ENCODE measurements at places on chromosomes 5 and 9.

GRCh38 chr5:127400946-127401670 is 110.5 kb downstream of the MEGF10 start:
- DNase-seq: no peak

- no peak for DNase-seq
These were observed 57.9 kb upstream of the FST start for GRCh38 chr5:53422539-53422938.

- peak; percentile 71 for DNase-seq
These were observed 87.6 kb upstream of the RPS23 start for GRCh38 chr5:82365744-82366228.

DNA sequence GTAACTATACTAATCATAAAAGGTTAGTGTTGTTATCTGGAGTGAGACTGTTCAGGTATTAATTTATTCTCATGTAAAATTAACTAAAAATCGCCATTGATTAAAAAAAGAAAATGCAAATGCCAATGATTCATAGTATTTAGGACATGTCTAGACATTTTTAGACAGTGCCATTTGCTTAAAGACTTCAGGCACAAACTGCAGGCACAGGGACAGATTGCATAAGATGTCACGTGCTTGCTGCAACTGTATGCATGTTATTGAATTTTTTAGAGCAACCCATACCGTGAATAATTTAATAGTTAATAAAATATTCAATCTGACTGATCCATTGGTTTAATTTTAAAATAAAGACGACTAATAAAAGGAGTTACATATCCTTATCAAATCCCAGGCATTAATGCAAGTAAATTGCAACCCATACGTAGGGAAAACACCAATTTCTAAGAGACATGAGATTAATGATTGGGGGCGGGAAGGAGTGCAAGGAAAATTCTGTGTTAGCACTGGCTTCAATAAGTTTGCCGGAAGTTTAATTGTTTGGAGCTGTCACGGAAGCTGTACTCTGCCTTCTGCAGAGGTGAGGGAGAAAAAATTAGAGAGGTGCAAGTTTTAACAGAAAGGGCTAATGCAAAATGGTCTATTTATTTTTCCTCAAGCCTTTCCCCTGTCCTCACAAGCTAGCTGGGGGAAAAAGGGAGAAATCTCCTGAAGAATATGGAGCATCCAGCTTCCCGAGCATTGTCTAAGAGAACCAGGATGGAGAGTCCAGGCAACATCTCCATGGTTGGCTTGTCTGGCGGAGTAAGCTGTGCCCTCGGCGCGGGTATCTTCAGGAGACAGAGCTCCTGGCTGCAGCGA is 2.9 kb downstream of the EDIL3 start:
- DNase-seq: no peak

DNA sequence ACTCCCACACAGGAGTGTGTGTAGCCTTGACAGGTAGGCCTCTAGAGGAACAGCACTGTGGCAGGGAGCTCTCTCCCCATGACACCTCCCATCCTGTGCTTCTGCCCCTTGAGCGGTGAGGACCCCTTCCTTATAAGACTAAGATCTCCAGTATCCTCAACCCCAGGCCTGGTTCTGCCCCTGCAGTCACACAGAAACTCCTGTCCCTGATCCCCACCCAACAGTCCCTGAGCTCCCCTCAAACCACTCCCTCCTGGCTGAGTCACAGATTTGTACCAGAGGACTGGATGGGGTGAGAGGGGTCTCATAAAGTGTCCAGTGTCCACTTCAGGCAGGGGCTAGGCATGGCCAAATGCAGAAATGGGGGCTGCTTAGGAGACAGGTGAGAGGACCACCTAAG is 47.8 kb upstream of the CDKN2AIPNL start:
- DNase-seq: no peak

DNA sequence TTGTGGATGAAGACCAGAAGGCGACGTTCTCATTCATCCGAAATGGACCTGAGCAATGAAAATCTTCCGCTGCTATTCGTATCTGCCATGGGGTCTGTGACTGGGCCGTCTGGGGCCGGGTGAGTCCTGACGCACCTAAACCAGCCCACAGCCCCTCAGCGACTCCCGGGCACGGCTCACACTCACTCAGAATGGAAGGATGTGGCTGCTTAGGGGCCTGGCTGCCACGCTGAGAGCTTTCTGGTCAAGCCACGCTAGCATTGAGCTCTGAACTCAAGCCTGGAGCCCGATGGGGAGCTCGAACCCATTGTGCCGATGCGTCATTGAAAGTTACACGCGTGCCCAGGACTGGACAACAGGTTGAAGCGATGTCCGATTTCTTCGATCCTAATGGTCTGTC is 97.8 kb downstream of the MRPL36 start:
- DNase-seq: no peak

- no peak for DNase-seq
These were observed at the start of gene MYOZ3 for GRCh38 chr5:150661086-150661485. Gene MYOZ3 (plus strand): TSS chr5:150661251. CDS start chr5:150662942, 1,691 bp downstream.

DNA sequence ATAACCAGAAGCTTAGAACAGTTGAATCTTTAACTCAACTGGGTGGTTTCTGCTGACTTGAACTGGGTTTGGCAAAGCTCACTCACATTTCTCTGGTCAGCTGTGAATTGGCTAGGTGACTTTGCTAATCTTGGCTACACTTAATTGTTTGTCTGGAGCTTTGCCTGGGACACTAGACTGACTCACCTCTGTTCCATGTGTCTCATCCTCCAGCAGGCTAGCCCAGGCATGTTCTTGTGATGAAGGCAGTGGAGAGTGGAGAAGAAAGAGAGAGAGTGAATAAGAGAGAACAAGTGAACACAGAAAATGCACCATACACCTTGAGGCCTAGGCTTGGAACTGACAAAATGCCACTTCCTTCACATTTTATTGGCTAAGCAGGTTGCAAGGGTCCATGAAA is 32.6 kb downstream of the SPATA31D1 start:
- no peak for DNase-seq

DNA sequence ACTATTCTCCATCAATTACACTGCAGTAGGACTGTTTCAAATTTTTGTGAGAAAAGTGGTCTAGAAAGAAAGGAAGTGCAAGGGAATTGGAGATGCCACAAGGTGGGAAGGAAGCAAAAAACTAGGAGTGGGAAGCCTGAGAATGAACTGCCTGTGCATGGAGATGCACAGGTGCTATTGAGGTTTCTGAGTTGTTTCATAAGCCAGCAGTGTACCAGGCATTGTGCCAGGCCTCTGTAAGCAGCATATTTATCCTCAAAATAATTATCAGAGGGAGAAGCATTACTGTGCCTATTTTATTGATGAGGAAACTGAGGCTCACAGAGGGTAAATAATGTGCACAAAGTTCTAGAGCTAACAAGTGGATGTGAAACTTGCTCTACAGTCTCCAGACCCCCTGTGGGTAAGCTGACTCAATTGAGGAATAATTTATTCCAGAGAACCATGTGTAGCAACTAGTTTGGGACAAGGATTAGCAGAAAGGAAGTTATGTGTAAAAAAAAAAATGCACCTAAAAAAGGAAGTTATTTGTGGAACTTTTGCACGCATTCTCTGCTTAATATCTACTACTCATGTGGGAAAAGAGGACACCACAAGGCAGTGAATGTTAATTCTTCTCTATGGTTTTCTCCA is 96.7 kb downstream of the SNCAIP start:
- DNase-seq: no peak

DNA sequence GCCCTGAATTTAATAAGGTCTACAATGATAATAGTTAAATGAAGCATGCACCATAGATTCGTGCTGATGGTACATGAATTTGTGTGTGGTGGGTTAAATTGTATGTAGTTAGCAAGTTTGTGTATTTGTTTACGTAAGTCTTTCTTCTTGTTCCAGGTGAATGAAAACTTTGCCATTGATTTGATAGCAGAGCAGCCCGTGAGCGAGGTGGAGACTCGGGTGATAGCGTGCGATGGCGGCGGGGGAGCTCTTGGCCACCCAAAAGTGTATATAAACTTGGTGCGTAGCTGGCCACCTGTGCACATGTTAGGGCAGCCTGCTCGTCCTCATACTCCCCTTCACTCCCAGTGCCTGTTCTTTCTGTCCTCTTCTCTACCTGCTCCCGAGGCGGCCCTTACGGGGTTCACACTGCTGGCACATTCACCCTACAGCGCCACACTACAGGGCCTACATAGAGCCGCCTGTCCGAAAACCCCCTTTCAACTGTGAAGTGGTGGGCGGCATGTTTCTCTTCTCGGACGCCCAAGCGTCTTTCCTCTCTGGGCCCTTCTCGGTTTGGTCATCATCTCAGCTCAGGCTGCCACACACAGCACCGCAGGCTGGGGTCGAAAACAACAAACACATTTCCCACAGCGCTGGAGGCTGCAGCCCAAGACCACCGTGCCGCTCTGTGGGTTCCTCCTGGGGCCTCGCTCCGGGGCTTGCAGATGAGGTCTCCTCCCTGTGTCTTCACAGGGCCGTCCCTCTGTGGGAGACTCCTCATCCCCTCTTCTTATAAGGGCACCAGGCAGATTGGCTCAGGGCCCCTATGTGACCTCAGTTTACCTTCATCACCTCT is 13.2 kb downstream of the NDUFS6 start:
- DNase-seq: no peak

- DNase-seq: no peak
These were observed 138.2 kb downstream of the NSG2 start for GRCh38 chr5:174183701-174184100.

DNA sequence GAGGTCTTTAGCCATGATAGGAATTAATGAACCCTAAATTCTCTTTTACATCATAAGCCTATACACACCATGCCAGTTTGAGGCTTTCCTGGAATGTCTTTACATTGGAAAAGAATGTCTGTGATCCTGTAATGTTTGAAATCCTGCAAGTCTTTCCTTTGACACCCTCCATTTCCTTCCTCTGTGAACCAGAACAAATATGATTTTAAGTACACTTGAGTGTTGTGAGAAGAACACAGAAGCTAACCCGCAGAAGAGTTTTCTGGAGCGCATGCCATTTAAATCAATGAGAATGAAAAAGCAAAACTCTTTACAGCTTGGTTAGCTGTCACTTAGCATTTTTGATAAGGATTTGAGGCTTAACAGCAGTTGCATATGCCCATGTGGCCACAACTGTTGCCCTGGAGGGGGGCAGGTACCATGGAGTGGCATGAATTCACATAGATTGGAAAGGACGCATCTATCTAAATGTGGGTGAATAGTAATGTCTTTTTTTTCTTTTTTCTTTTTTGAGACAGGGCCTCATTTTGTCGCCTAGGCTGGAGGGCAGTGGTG is 372.6 kb downstream of the KDM4C start:
- no peak for DNase-seq

DNA sequence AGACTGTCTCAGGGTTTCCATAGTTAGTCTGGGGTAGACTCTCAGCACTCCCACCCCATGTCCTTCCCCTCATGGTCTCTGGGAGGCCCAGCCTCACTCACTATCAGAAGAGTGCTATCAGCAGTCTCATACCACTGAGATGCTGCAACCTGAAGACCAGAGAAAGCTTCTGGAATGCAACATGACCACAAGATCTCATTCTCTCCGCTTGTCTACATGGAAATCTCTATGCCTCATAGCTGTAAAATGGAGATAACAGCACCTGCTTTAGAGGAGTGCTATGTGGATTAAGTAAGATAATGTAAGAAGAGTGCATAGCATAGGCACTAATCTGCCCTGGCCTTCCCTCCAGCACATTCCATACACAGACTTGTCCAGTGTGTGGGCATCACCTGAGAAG is 47.0 kb upstream of the ZNF169 start:
- no peak for DNase-seq

DNA sequence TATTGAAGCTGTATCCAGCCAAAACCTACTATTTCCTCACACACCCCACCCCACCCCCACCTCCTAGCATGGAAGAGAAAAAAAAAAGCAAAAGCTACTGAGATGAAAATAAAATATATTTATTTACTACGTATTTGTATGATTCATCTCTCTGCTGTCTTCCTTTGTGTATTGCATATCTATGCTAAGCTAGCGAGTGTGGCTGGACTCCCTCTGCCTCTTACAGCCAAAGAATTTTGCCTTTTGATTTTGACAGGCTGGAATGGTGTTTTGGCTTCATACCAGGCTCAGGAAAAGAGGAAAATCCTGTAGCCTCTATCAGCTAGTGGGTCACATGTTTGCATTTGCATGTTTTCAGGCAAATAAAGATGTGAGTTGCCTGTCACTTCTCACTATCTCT is 2.2 kb downstream of the ABLIM3 start:
- DNase-seq: no peak

DNA sequence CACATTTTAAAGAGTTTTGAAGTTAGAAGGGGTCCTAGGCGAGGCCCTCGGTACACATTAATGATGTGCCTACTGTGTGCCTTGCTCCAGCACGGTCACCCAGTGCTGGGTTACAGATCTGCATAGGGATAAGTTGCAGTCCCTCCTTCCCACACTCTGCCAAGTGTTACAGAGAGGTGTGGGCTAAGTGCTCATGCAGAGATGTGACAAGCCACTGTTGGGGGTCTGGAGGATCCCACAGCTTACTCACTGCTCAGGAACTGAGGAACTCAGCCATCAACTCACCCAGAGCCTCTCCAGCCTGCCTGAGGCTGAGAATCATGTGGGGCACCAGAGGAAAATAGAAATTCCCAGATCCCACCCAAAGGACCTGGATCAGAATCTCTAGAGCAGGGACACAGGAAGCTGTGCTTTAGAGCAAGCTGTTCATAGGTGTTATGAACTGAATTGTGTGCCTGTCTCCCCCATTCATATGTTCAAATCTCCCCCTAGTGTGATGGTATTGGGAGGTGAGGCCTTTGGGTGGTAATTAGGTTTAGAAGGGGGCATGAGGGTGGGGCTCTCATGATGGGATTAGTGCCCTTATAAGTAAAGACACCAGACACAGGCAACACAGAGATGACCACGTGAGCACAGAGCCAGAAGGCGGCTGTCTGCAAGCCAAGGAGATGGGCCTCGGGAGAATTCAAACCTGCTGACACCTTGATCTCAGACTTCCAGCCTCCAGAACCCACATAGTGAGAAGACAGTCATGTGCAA is 164.1 kb downstream of the HSD17B3 start:
- no peak for DNase-seq

DNA sequence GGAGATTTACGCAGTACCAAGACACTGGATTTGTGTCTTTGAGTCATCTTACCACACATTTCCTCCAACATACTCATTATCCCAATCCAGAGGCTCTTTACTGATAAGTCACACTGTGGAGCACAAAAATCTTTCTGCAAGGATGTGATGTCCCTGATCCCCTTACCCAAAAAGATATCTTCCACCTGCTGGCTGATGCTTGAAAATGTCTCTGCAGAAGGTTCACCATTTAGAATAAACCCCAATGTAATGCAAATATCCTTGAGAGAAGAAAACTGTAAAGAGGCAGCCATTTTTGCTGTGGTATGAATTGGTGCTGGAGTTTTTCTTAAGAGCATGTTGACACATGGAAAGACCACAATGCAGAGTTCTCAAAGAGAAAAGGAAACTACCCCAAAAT is 65.7 kb upstream of the RORB start:
- DNase-seq: no peak

DNA sequence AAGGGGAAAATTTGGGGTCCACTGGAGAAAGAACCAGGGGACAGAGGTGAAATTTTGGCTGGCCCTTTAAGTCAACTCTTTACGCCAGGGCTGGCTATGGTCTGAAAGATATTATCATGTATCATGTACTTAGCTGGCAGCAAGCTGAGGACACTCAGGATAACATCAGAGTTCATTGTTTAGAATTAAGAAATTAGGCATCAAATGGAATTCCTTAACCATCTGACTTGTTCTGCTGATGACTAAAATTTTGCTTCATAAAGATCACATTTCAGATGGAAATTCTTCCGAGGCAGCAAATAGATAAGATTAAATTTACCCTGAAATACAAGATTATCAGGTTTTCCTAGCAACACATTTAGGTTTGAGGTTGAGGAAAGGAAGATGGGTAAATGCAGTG is 269.4 kb upstream of the KLF9 start:
- no peak for DNase-seq

GRCh38 chr9:126722922-126723806 is 81.7 kb upstream of the ZBTB43 start:
- peak; percentile 83 for DNase-seq

Measured in activated CD4-positive, alpha-beta T cell treated with anti-CD3 and anti-CD28 coated beads for 48 hours (primary cell).